ENCODE measurements at places on chromosomes 4 and X.

- DNase-seq, result no peak
These were observed 518.9 kb downstream of the MID1IP1 start for GRCh38 chrX:39320165-39320564.

GRCh38 chrX:97372001-97372766 lies 488.5 kb downstream of the RPA4 start:
- DNase-seq, result no peak

DNA sequence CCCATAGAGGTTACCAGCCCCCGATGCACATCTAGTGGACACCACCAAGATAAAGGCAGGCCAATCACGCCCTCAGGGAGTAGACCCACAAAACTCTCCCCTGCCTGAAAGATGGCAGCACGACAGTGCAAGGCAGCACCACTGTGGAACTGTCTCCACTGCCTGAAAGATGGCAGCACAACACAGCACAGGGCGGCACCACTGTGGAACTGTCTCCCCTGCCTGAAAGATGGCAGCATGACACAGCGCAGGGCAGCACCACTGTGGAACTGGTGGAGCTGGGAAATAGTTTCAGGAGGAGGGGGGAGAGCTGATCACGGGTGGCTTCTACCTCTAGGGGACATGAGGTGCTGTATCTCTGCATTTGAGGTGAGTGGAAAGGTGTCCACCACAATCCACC lies 340.4 kb upstream of the FRG1 start:
- DNase-seq, result no peak

DNA sequence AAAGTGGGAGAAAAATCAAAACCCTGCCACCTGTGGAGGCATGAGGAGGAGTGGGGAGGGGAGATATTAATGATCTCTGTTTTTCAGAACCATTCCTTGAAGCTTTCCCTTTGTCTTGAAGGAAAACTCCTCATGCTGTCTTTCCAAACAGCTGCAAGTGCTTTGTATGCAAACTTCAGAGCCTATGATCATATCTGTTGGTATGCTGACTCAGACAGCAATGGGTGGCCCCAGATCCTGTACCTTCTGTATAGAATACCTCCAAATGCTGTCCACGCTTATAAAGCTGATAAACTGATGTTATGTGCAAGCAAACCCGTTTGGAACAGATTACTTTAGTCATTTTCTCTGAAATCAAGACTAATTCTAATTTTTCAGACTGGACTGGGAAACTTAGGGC lies 31.9 kb downstream of the BMP15 start:
- no peak for DNase-seq

- DNase-seq, result no peak
These were observed 37.1 kb upstream of the IRAK1 start for GRCh38 chrX:154056770-154057241.

DNA sequence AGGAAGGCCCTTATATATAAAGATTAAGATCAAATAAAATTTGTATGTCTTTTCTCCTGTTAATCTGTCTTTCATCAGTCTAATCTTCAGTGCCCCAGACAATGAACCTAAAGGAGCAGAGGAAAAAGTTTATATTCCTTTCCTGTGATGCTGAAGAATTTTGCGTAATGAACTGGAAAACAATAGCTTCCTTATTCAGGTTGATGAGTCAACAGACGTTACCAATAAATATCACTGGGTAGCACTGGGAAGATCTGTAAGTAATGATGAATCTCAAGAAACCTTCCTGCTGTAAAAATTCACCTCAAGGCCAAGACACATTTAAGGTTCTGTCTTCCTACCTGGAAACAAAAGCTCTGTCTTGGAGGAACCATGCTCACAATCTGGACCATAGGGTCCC lies 25.5 kb downstream of the CDKN2AIP start:
- no peak for DNase-seq

GRCh38 chrX:124863303-124863702 lies 456.4 kb upstream of the TEX13C start:
- DNase-seq, result no peak

GRCh38 chr4:1640190-1640589 lies 43.9 kb downstream of the FAM53A start:
- no peak for DNase-seq

- no peak for DNase-seq
These were observed 88.9 kb upstream of the RPL34 start for GRCh38 chr4:108531461-108531860.

DNA sequence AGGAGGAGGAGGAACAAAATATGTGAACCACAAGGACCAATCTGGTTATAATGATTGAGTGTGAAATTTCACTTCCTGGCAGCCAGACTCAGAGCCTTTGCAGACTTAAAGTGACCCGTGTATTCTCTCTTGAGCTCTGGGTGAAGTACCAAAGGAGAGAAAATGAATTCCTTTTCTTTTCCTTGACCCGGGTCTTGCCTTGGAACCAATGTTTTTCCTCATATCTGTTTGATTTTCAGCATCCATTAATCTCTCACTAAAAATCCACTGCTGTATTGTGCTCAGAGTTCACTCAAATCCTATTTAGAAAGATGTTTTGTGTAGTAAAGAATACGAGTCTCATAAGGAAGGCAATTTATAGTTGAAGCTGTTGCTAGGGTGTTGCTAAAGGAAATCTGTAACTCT lies 78.3 kb upstream of the C1QTNF7 start:
- no peak for DNase-seq

- DNase-seq, result no peak
These were observed 24.5 kb downstream of the IL15 start for GRCh38 chr4:141660880-141661279.

- DNase-seq, result no peak
These were observed 50.0 kb downstream of the CCNI start for GRCh38 chr4:77025643-77026321.

GRCh38 chr4:113682730-113683537 lies 78.6 kb downstream of the CAMK2D start:
- DNase-seq, result no peak

DNA sequence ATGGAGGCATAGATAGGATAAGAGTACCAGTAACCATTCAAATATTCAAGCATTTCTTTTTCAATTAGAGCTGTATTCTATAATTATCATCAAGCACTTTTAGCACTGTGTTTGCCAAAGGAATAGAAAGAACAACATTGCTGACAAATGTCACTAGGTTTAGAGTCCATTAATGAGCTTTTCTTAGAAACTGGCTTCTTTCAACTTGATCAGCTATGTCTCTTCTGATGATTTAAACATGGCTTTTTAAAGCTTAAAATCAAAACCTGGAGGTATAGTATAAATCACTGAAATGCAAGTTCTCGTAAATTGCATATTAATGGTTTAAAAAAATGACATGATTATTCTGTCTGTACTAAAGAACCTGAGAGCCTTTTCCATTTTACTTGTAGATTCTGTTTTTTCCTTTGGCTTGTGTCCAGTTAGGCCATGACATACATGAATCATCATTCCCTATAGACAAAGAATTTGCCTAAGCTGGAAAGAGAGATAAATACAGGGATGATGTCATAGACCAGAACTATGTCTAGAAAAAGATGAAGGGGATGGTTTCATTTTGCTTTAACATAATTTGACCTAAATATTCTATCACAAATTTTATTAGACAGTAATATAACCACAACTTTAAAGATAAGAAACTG lies 340.1 kb upstream of the CTSO start:
- no peak for DNase-seq

DNA sequence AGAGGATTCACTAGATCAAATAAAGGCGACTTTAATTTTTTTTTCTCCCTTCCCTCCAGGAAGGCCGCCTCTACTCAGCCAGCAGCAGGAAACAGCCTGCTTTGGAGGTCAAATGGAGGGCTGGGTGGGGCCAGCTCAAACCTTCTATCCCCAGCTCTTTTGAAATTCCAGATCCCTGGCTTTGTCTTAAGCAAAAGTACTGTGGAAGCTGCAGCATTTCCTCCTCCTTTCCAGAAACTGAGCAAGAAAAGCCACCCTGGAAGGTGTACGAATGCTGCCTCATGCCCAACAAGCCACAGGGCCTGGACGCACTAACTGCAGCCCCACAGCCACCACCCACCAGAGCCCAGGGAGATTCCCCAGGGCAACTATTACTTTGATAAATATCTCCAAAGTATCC lies 55.1 kb upstream of the ZCCHC13 start:
- DNase-seq, result no peak

- DNase-seq, result no peak
These were observed 64.6 kb downstream of the FHIP1A start for GRCh38 chr4:151473521-151474097.

- DNase-seq, result no peak
These were observed at the start of gene PWWP3B for GRCh38 chrX:106168107-106168506. Gene PWWP3B, plus strand, starts transcription at chrX:106168305. Its CDS starts 37,128 bp downstream, at chrX:106205433.

GRCh38 chr4:147678796-147679549 lies 5.0 kb downstream of the PRMT9 start:
- no peak for DNase-seq

- DNase-seq, result no peak
These were observed 213.9 kb downstream of the SPOCK3 start for GRCh38 chr4:167020410-167020809.

DNA sequence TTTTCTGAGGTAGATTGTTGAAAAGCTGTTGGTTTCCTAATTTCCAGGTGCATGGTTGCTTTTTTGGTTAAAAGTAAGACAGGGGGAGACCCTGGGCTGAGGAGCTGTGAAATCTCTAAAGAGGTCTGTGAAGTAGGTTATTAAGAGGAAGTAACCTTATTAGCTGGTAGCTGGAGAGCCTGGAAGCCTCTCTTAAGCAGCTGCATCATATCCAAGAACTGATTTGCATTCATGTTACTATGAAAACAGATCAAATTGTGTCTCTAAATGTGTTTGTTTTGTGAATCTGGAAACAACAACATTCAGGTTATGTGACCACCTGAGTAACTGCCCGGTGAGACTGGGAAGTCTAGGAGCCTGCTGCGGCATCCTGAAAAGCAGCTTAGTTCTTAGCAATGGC lies 54.1 kb downstream of the ARHGAP10 start:
- no peak for DNase-seq

GRCh38 chr4:152731997-152732396 lies 47.5 kb downstream of the TIGD4 start:
- no peak for DNase-seq

GRCh38 chrX:18468599-18468998 lies 43.2 kb downstream of the CDKL5 start:
- DNase-seq, result no peak

DNA sequence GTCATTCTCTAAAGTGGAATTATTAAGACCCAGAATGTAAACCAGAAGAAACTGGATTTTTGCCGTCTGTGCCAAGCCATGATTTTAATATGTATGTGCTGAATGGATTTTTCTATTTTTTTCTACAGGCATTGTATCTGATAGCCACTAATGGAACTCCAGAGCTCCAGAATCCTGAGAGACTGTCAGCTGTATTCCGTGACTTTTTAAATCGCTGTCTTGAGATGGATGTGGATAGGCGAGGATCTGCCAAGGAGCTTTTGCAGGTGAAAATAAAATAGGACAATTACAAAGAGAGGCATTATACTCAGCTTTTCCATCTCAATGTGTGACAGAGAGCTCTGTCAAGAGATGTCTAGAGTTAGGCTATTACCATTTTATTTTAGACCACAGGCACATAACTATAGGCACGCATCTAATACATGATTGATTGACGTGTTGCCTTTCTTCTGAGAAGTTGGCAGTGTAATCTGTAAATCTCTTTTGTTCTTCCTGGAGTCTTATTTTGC lies 53.9 kb downstream of the CAPN6 start:
- DNase-seq, result no peak

GRCh38 chrX:38900719-38901118 lies 99.5 kb downstream of the MID1IP1 start:
- DNase-seq, result no peak

DNA sequence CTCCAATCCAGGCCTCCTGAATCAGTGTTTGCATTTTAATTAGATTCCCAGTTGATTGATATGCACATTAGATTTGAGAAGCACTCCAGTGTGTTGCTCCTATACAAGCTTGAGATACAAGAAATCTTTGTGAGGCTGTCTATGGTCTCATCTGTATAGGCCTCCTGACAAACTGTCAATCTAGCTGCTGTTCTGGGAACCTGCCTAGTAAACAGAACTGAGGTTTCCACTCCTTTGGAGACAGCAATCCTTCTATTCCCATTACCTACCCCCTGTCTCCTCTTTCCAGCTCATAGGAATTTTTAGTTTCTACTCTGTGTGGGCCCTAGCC lies 306.1 kb upstream of the EMCN start:
- DNase-seq, result no peak

- DNase-seq, result no peak
These were observed 259.4 kb upstream of the ARX start for GRCh38 chrX:25275159-25275558.

DNA sequence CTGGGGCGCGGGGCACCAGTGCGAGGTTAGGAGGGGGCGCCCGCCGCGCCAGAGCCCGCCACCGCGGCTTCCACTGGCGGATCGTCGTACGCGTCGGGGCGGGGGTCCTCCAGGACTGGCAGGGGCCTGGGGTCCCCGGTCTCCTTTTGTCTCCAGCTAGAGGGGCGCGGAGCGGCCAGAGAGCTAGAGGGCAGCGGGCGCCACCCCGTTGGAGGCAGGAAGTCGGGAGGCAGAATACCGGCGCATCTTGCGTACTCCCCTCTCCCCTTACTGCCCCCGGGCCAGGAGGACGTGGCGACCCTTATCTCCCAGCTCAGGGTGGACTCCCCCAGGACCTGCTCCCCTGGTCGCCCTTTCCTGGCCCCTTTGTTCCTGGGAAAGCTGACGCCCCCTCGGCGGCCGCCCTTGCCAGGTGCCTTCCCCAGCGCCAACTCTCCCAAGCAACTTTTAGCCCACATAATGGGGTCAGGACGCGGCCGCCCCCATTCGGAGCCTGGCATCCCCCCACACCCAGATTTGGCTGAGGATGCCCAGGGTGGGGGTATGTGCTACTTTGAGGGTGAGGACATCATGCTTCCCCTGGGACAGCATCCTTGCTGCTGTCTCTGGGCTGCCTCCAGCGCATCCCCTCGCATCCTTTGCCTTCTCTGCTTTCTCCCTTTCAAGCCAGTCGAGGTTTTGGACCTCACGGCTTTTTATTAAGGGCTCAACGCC lies 933 bp downstream of the CNKSR2 start:
- DNase-seq, result no peak

GRCh38 chr4:44869222-44869882 lies 143.0 kb upstream of the GNPDA2 start:
- DNase-seq, result no peak

- no peak for DNase-seq
These were observed 175.9 kb downstream of the SLC39A8 start for GRCh38 chr4:102169345-102169744.

- DNase-seq, result no peak
These were observed 53.7 kb upstream of the RBPJ start for GRCh38 chr4:26267087-26267486.
